ENCODE measurements at places on chromosomes 4 and X.

GRCh38 chr4:144384408-144384807 is 243.9 kb upstream of the GYPA start:
- DNase-seq = no peak

DNA sequence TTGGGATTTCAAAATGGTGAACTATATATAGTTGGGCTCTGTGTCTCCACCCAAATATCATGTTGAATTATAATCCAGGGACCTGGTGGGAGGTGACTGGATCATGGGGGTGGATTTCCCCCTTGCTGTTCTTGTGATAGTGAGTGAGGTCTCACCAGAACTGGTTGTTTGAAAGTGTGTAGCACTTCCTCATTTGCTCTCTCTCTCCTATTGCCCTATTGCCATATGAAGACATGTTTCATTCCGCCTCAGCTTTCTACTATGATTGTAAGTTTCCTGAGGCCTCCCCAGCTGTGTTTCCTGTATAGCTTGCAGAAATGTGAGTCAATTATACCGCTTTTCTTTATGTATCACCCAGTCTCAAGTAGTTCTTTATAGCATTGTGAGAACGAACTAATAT is 545.6 kb downstream of the TRAM1L1 start:
- DNase-seq = no peak

DNA sequence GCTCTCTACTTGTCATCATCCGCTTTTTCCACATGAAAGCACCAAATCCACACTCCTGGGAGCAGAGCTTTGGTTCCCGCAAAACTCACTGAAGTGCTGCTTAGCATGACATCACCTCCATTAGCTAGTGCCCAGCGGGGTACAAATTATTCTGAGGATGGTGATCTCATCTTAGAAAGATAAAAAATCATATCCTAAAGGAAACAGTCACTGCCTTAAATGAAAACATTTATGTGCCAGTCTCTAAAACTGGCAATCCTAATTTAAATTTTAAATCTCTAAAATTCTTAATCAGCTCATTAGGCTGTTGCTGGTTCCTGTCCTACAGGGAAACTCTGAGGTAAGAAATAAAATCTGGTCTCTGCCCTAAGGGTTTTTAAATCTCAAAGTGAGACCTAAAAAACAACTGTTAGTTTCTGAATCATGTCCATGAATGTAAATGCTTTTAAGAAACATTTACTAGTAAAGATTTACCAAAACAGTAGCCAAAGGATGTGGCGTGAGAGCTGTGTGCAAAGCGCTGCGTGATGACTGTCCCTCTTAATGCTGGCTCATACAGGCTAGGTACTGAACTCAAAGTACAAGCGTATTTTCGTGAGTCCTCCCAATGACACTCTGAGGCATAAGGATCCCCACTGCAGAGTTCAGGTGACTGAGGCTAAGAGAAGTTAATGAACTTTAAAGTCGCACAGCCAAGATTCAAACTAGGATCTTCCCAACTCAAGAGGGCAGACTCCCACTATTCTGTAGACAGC is 4.5 kb downstream of the CASP3 start:
- DNase-seq = no peak

- no peak for DNase-seq
Measured at GRCh38 chr4:82969414-82969813, 41.2 kb downstream of the LIN54 start.

- no peak for DNase-seq
Measured at GRCh38 chr4:173547889-173548288, 17.9 kb upstream of the HAND2 start.

DNA sequence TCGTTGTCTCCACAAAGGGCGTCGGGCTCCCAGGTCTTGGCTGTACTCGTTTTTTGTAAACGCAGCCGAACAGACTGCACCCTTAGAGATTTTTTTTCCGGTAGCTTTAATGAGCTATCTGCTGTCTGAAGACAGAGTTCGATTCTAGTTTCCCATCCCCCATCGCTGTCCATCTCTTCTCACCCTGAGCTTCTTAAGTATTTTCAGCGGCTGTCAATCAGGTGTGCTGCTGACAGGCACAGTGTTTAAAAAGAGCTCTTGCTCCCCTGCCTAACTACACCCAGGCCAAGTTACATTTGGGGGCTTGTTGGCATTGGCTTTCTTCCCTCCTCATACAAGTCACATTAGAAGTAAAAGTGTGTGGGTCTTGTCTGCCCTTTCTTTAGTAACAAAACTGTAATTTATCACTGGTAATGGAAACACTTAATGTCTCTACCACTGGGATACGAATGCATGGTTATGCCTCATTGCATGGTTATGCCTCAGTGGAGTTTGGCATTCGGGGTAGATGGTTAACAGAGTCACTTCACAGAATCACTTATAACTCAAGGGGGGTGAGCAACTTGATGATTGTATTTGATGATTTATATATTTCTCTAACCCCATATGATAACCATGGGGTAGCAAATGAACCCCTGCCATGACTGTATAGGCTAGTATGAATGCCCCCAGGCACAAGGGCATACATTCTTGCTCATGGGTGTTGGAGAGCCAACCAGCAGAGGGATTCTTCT is 1.4 kb upstream of the ARHGAP6 start:
- no peak for DNase-seq

- DNase-seq = no peak
Measured at GRCh38 chr4:8316911-8317351, 47.4 kb downstream of the HTRA3 start.
